Stimulated activated CD8-positive, alpha-beta memory T cell treated with anti-CD3 and anti-CD28 coated beads, Interleukin-15, amount 100 ng/mL, for 1 hour (primary cell): ENCODE measurements at places on chromosomes 3 and 15.

GRCh38 chr3:194133661-194134230 is 2.2 kb upstream of the HES1 start:
- DNase-seq, result no peak

GRCh38 chr3:36428445-36428844 is 48.1 kb downstream of the STAC start:
- DNase-seq, result no peak

GRCh38 chr3:114623420-114624046 is 329.7 kb downstream of the TIGIT start:
- DNase-seq, result no peak

DNA sequence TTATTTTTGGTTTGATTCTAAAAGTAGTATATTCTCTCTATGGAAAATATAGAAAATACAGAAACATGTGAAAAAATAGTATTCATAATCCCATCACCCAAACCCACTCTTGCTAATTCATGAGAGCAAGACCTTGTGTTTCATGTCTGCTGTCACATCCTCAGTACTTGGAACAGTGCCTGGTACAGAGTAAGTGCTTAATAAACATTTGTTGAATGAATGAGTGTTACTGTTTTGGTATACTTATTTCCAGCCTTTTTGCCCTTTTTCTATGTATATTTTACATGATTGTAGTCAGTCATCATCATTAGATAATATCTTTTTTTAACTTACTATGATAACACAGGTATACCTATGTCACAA is 59.3 kb downstream of the IL16 start:
- no peak for DNase-seq

DNA sequence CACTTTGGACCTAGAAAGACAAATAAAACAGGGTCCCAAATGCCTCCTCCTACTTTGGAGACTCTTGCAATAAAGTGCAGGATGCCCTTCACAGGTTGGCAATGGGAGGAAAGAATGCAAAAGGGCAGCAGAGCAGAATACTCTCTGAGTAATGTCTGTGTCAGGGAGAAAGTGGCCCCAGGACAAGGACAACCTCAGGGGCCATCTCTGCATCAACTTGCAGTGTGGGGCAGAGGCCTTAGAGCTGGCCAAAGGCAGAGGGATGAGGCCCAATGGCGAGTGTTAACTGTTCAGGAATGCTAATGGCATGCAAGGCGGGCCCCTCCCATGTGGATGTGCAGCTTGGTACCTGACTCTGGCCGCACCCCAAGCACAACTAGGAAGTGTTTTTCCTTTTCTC is 8.4 kb downstream of the UPK1B start:
- no peak for DNase-seq

DNA sequence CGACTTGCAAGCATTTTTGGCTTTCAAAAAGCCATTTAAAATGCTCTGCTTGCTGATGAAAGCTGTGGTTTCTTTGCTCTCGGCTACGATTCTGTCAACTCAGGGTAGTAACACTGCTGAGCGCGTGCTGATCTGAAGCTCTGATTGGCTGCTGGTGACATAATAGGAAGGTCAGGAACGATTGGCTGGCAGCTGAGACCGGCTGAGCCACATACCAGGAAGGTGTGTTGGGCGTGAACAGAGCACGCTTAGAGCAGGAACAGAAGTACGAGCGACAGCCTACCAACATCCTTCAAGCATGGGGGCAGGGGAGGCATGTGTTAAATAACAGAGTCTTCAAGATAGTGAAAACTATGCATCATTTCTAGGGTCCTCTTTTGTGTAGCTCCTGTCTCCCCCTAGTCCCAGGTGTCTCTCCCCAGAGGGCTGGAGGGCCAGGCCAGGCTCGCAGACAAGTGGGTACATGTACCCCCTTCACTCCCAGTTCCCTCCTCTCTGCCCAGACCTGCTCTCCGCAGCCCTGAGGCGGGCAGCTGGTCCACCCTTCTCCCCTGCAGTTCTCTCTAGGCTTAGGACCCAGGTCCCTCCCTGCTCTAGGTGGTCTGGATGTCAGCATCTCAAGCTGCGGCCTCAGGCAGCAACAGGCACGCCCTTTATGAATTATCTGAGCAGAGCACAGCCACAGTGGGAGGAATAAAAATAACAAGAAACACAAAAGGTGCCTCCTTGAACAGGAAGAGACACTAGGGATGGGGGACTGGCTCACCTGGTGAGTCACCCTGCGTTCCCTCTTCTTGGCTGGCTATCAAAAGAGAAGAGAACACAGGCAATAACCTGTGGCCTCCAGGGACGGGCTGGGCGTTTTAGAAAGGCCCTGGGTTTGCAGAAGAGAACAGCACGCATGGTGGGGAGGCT is 76.0 kb downstream of the TAMM41 start:
- peak; percentile 44 for DNase-seq

GRCh38 chr15:74252291-74252690 is 16.2 kb downstream of the CCDC33 start:
- DNase-seq, result no peak

- no peak for DNase-seq
Measured at GRCh38 chr3:178851564-178851963, 220.0 kb downstream of the ZMAT3 start.

DNA sequence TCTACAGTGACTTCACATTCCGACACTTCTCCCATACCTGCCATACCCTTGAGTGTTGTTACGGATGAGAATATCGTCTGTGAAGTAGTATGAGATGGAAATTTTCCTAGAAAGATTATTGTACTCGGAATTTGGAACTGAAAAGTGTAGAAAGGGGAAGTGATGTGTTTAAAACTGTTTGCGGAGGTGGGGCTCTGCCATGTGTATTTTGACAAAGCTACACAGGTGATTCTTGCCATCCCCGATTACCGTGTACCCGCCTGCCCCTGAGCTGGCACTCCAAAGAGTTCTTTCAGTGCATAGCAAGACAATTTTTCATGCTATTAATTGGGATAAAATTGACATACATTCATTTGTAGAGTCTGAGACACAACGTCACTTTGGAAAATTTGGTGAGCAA is 81.7 kb downstream of the OPA1 start:
- DNase-seq, result no peak

GRCh38 chr3:56904552-56905215 is 102.9 kb upstream of the ARHGEF3 start:
- DNase-seq, result no peak

DNA sequence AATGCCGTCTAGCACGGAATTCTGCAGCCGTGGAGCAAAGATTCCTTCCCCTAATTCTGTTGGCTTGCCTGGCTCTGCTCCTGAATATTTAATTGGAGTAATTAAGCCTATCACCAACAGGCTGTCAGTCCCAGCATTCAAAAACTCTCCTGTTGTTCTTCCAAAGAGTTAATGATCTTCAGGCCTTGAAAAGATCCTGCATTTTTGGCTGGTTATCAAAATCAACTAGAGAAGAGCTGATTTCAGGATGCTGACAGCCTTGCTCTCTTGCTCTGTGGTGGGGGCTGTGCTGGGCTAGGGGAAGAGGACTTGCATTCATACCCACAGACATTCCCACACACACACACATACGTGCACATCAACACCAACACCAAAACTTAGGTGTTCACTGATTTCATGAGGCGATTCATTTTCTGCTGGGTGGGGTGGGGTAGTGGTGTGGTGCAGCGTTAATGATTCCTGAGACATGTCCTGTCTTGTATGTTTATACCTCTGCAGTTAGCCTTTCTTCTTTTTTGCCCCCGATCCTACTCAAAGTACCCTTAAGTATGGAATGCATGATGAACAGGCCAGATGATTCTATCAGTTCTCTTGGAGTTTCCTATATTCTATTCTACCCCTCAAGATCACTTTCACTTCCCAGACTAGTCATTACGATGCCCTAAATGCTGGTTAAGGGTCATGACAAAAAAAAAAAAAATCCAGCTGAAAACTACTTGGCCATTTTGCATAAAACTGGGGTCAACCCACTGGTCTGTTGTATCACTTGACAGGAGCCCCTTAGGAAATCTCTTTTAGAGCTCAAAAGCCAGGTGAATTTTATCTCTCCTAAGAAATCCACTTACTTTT is 42.3 kb downstream of the CPN2 start:
- DNase-seq, result no peak

DNA sequence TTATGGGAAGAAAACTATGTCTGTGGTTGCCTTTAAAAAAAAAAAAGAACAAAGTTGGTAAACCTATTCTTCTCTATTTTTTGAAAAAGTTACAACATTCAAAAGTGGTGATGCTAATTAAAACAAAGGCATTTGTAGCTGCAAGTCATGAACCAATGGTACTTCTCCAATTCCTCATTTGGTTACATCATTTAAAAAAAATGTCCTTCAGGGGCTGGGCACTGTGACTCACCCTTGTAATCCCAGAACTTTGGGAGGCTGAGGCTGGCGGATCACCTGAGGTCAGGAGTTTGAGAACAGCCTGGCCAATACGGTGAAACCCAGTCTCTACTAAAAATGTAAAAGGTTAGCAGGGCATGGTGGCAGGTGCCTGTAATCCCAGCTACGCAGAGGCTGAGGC is 574.6 kb downstream of the VGLL3 start:
- DNase-seq, result no peak

- no peak for DNase-seq
Measured at GRCh38 chr3:42712688-42713372, 10.2 kb upstream of the HHATL start.

- no peak for DNase-seq
Measured at GRCh38 chr3:107939691-107940442, 151.0 kb downstream of the CD47 start.

GRCh38 chr3:73273341-73273740 is 211.9 kb downstream of the EBLN2 start:
- no peak for DNase-seq

- no peak for DNase-seq
Measured at GRCh38 chr3:110568246-110568645, 503.4 kb upstream of the NECTIN3 start.

- DNase-seq, result no peak
Measured at GRCh38 chr3:128914966-128915645, 35.7 kb downstream of the ACAD9 start.

DNA sequence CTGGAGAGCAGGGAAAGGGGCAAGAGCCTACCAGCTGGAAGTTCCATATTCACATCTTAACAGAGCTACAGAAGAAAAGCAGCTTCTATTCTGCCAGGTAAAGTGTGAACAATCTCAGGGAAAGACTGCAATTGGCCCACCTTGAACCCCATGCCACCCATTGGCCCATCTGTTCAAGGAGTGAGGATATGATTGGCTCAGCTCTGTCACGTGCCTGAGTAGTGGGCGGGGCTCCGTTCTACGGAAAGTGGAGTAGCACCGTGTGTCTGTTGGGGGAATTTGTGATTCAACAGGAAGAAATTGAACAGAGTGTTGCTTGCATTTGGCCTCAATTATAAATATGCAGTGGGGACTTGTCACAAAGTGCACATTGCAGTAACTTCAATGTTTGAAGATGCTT is 81.8 kb downstream of the MINAR1 start:
- DNase-seq, result no peak

GRCh38 chr3:4008205-4008604 is 209.0 kb downstream of the LRRN1 start:
- no peak for DNase-seq

DNA sequence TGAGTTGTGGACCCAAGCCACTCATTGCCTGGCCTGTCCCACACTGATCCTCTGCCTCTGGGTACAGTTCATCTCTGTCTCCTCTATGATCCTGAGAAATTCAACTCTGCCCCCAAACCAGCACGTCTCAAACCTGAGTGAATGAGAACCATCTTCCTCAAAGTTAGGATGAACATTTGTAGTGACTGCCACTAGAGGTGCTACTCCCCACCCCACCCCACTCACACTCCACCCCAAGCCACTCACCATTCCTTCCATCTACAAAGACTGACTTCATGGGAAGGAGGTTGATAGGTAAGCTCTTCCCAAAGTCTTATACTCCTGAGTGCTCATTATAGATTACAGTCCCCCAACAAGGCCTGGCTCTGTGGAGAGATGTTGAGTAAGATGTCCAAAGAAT is 43.8 kb downstream of the NEK10 start:
- no peak for DNase-seq

- no peak for DNase-seq
Measured at GRCh38 chr15:39216816-39217215, 364.1 kb upstream of the THBS1 start.

GRCh38 chr3:122102191-122102935 is 47.2 kb downstream of the CD86 start:
- DNase-seq, result no peak

DNA sequence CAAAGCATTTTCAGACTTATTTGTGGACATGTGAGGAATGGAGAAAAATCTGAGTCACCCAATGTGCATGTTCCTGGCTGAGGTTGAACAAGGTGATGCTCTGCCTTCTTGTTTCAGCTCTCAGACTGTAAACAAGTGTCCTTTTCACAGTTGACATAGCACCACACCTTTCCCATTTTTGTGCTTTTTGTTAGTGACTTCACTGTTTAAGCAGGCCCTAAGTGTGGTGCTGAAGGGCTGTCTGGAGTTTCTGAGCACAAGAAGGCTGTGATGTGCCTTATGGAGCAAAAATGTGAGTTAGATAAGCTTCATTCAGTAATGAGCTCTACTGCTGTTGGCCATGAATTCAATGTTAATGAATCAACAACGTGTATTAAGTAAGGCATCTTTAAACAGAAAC is 20.4 kb downstream of the ABI3BP start:
- no peak for DNase-seq

DNA sequence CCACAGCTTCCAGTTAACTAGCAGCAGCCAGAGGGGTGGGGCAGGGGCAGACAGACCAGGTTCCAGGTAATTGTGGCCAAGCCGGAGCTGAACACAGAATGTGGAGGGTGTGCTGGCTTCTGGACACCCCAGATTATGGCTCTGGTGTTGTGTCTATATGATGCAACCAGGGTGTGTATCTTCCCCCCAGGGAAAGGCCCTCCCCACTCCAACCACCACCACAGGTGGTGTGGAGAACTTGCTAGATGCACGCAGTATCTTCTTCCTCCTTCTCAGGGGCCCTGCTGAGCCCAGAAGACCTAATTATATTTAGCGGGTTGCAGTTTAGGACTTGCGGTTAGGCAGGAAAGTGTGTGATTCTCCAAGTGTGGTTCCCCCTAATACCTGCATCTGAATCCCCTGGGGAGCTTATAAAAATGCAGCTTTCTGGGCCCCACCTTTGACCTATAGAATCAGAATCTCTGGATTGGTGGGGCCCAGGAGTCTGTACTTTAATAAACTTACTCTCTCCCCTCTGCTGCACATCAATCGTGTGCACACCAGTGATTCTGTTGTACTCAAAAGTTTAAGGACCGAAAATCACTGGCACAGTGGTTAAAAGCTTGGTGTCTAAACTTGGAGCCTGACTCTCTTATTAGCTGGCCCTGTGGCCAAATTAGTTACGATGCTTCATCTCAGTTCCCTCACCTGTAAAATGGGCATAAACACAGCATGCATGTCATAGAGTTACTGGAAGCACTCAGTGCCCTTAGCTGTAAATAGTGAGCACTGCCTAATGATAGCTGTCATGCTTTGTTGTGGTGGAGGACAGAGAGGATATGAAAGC is 379.1 kb upstream of the PROK2 start:
- no peak for DNase-seq
